ENCODE measurements at places on chromosomes 13 and 19.
A peak's percentile ranks its signal among the peaks of the same experiment; 100 is the strongest.

GRCh38 chr13:73993661-73994060 is 140.5 kb downstream of the KLF12 start:
- no peak for DNase-seq

- no peak for DNase-seq
Observed at GRCh38 chr19:46488551-46488950, 7.1 kb downstream of the PNMA8B start.

DNA sequence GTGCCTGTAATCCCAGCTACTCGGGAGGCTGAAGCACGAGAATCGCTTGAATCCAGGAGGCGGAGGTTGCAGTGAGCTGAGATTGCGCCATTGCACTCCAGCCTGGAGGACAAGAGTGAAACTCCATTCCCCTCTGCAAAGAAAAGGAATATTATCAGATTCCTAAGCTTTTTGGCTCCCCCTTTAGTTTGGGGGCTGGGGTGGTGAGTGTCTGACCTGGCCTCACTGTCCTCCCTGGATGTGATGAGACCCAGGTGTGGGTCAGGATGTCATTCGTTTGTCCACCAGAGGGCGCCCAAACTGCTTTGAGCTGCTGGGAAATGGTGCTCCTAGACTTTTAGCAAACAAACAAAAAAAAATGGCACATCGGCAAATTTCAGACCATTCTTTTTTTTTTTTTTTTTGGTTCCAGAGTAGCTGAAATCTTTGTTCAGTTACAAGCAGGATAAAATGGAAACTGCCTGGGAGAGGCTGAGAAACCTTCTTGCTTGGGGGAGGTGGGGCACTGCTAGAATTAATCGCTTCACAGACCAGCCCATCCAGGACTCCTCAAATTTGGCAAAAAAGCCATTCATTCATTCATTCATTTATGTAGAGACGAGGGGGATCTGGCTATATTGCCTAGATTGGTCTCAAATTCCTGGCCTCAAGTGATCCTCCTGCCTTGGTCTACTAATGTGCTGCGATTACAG is 29.4 kb downstream of the SPC24 start:
- DNase-seq: peak; percentile 66

GRCh38 chr19:22783651-22784410 is at the start of gene ZNF99:
TSS of gene ZNF99 (minus strand) at chr19:22784151. CDS start at chr19:22784016, 135 bp downstream.
- no peak for DNase-seq

- DNase-seq: peak; percentile 52
Observed at GRCh38 chr19:23762884-23763711, 4.4 kb upstream of the ZNF681 start.

DNA sequence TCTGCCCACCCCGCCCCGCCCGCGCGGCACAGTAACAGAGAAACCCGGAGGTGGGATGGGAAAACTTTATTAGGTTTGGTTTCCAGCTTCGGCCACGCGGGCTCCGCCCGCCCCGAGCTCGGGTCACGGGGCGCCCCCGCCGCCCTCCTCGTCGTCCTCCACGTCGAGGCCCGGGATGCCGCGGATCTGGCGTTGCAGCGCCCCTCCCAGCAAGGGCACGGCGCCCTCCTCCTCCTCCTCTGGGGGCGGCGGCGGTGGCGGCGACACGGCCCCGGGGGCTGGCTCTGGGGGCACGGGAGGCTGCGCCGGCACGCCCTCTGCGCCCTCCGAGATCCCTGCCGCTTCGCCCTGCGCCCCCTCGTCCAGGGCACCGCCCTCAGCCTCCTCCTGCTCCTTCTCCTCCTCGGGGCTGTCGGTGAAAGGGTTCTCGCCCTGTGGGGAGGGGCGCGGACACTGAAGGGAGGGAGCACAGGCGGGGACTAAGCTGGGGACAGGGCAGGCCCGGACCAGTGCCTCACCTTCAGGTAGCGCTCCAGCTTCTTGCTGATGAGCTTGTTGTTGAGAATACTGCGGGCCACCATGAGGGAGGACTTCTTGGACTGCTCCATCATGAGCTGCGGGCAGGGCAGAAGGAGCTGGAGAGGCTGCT is 536 bp upstream of the AKAP8 start:
- DNase-seq: peak; percentile 31

- peak; percentile 95 for DNase-seq
Observed at GRCh38 chr13:28753208-28753892, 34.6 kb upstream of the SLC46A3 start.

DNA sequence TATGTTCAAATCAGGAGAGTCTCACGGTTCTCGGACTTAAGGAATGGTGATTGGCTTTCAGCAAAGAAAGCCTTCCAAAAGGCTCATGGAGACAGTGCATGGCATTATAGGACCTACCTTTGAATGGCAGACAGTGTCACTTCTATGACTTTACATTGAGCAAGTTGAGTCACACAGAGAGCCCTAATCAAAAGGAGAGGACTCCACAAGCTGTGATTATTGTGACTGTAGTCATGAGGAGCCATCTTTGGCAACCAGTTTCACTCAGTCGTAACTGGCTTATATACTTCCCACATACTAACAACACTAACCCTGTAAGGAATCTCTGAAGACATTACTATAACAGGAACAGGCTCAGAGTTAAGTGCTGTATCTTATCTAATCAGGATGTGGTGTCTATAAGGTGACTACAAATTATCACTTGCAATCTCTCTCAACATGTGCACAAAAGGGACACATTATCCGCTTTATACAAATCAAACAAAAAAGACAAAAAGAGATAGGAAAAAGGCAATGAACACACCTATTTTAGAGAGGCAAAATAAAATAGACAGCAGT is 6.1 kb downstream of the LGALS14 start:
- DNase-seq: no peak

DNA sequence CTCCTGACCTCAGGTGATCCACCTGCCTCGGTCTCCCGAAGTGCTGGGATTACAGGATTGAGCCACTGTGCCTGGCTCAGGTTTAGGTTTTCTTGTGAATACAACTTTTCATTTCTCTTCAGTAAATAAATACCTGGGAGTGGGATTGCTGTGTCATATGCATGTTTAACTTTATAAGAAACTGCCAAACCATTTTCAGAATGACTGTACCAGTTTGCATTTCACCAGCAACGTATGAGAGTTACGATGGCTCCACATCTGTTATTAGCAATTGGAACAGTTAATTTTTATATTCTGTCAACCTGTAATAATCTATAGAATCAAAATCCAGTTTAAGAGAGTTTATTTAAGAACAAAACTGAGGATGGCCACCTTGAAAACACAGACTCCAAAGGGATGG is 52.2 kb downstream of the TEX26 start:
- DNase-seq: no peak

- DNase-seq: no peak
Observed at GRCh38 chr13:111359930-111360329, 39.5 kb downstream of the TEX29 start.

DNA sequence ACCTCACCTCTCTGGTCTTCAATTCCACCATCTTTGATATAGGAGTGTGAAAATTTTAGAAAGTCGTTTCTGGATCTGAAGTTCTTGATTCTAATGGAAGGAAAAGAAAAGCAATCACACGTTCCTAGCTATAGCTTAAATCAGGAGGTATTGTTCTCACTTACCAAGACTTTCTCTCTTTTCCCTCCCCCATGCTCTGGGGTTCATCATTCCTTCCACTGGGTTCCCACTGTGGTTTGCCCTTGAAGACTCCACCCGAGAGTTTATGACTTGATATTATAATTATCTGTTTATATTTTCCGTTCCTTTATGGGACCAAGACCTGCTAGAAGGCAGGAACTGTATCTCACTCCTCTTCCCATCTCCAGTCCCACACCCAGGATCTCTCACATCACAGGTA is 76.6 kb downstream of the AKAP11 start:
- DNase-seq: no peak

DNA sequence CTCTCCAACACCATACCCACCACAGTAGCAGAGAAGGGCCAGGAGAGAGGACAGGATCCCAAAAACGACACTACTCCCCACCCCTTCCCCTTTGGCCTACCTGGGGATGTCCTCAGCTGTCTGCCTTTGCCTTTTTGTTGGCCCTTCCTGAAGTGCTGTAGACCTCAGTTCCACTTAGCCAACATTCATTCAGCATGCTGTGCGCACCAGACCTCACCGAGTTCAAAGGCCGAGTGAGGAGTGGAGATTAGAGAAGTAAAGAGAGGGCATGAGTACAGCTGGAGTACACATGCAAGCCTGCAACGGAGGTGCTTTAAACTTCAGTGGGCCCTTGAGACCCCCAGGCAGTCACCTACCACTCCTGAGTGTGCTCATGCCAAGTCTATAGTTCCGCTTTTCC is 99.0 kb downstream of the TEX26 start:
- DNase-seq: no peak

DNA sequence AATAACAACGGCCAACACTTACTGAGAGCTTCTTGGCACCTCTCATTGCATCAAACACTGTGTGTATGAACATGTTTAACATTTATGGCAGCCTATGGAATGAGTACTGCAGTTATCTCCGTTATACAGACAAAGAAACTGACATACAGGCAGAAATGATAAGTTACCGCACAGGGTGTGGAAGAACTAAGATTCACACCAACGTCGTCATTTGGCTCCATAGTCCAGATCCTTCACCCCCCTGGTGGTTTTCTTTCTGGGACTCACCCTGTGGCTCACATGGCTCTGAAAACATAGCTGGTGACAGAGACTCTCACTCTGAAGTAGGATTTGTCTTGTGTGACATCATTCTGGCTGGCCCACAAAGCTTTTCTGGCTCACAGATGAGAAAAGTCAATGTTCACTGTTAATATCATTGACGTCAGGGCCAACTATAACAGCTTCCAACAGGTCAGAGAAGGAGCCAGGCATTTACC is 230.1 kb downstream of the DLEU7 start:
- DNase-seq: peak; percentile 41

DNA sequence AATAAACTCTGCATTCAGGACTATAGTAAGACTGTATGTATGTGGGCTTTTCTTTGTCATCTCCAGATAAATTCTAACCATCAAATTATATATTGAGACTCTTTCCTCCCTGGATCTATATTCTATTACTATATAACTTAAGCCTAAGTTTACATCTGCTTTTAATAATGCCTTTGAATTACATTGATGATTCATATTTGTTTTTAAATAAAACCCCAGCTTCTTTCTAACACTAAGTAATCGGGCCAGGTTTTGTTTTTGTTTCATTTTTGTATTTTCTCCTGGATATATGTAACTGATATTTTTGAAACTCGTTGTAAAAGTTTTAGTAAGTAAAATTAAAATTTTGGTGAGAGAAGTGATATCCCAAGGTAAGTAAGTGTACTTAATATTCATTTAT is 1599.1 kb downstream of the PCDH9 start:
- DNase-seq: peak; percentile 19

GRCh38 chr13:63999614-64000305 is 2584.1 kb upstream of the PCDH20 start:
- DNase-seq: no peak

GRCh38 chr13:97411984-97412383 is 22.0 kb upstream of the RAP2A start:
- DNase-seq: peak; percentile 16

- peak; percentile 21 for DNase-seq
Observed at GRCh38 chr13:98368019-98368418, 190.9 kb upstream of the RNF113B start.

DNA sequence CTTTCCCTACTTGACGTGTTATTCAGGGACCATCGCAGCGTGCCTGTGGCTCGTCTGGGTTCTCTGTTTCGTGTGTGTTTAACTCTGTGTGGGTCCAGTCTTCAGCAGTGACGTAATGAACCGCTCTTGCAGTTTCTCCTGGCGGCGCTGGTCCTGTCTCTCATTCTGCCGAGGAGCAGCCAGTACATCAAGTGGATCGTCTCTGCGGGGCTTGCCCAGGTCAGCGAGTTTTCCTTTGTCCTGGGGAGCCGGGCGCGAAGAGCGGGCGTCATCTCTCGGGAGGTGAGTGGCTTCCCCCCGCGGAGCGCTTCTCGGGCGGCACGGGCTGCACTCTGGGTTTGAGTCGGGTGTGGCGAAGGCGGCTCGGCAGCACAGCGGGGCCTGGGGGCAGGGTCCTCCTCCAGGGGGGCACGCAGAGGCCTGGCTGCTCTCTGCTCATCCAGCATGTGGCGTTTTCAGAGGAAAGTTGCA is 36.3 kb upstream of the TFDP1 start:
- peak; percentile 43 for DNase-seq

- no peak for DNase-seq
Observed at GRCh38 chr13:95343944-95344343, 42.7 kb upstream of the ABCC4 start.

DNA sequence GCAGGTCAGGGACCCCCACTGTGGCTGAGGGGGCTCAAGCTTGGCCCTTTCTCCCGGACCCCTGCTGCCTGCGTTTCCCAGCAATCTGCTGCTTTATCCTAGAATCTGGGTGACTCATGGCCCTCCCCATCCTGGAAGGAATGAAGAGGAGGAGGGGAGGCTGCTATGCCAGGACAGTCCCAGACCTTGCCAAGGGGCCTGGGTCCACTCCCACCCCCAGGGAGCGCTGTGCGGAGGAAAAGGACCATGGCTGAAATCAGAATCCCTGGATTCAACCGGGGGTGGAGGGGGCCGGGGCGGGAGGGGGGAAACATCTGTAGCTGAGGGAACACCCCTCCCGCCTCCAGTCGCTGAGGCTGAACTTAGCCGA is 20.5 kb downstream of the ZNF114 start:
- peak; percentile 73 for DNase-seq

DNA sequence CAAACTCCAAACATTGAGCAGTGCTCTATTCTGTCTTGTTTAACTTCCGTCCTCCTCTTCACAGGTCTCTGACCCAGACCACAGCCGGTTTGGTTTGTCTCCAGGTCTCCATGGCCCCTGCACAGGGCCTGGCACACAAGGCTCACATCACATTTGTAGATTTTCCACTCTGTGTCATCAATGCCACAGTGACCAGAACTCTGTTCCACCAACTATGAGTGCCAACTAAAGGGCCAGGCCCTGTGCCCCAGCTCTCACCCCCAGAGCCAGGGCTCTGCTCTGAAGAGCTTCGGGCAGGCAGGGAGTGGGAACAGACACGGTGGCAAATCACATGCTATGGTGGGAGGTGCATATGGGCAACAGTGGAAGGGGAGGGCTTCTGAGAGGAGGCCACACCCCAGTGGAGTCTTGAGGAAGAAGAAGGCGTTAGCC is 16.0 kb downstream of the SMG9 start:
- no peak for DNase-seq

DNA sequence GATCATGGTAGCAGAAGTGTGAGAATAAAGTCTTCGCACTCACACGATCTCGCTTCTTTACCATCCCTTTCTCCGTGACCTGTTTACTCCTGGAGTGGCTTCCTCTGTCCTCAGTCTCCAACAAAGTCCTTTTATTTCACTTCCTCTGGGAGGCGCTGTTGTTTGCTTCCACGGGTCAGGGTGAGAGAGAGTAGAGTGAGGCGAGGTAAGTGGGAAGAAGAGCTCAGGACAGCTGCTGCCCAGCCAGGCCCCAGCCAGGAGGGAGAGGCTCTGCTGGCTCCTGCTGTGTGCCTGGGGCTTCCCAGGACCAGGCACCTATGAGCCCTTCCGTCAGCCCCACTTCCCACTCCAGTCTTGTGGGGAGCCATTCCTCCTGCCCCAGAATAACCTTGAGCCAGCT is 242.1 kb downstream of the FGF9 start:
- no peak for DNase-seq

DNA sequence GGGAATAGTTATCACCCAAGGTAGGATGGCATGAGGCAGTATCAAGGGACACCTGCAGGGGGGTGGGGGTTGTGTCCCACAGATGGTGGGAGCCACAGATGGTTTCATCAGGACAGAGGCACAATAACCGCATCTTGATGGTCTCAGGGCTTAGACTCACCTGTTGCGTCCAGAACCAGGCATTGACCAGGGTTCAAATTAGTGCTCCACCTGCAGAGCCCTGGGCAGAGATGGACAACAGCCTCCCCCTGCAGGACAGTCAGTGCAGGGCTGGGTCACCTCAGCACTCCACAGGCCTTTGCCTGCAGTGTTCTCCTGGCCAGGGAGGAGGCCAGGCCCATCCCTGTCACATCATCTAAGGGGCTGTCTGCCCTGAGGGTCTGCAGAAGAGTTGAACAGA is 14.5 kb upstream of the CEACAM1 start:
- DNase-seq: no peak
